ENCODE measurements at places on chromosomes 12 and 14.

DNA sequence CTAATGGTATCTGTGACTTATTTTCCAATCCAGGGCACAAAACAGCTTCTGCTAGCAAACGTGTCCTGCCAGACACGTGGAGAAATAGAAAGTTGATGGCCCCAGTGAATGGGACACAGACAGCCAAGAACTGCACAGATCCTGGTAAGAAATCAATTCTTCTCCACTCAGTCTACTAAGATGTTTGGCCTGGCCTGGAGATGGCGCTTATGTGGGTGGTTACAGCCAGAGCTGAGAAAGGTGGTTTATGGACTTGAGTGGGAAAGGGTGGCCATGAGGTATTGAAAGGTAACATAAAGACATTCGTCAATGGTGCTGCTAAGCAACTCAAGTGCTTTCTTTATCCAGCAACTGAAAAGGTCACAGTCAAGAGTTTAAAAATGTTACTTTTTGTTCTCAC is 2.9 kb downstream of the SLC24A4 start:
- no peak for DNase-seq

GRCh38 chr12:79067977-79068376 is 203.4 kb downstream of the SYT1 start:
- DNase-seq: no peak

GRCh38 chr12:65010437-65010836 is 110.7 kb downstream of the WIF1 start:
- no peak for DNase-seq

GRCh38 chr14:45091710-45092109 is 7.8 kb downstream of the PRPF39 start:
- DNase-seq: no peak

DNA sequence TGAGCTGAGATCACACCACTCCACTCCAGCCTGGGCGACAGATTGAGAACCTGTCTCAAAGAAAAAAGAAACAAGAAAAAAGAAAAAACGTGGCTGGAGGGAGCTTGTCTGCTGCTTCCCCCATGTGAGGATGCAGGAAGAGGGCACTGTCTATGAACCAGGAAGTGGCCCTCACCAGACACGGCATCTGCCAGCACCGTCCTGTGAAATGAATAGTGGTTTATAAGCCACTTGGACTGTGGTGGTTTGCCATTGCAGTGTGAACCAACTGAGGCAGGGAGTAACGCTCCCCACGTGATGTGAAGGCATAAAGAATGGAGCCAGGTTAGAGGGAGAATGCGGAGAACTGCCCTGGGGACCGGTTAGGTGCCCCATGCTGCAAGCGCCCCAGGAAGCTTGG is 4.5 kb upstream of the BRF1 start:
- no peak for DNase-seq

- DNase-seq: no peak
Measured at GRCh38 chr14:59096303-59096702, 92.2 kb upstream of the DAAM1 start.

Data from NCI-H1092 (cell line).